AML-193 (cell line): ENCODE measurements at places on chromosomes 4 and X.

DNA sequence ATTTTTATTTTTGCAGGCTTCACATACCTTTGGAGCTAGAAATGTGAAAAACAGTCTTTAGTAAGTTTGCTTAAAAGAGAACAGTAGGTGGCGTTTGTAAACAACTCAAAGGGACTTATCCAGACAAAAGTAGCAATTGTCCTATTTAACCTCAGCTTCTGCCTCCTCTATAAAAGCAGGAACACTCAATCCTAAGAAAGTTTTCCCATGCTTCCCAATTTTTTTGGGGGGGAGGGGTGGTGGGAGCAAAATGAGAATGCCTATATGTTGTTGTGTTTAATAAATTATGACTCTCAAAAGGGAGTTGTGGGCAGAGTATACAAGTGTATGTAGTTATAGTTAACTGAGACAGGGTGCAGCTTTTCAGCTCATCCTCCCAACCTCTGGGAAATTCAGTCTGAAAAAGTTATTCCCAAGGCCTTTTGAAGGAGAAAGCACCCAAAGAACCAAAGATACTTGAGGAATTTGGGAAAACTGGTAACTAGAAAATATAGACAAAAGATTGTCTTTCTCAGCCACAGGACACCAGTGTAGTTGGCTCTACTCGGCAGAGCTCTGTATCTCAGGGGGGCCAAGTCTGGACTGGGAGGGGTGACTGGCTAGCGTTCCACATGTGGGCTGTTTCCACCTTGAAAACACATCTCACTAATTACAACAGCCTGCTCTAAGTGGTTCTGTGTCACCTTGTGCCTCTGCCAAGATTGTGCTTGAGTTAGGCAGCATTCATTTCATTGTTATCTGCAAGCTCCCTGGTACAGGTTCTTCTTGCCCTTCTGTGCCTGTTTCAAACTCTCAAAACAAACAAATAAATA is 2.8 kb downstream of the SFRP2 start:
- peak; percentile 31 for DNase-seq

- DNase-seq = no peak
These were observed 14.4 kb downstream of the ANXA3 start for GRCh38 chr4:78565971-78566372.

GRCh38 chrX:30577362-30577991 is at the start of gene TASL:
Gene TASL, minus strand, starts transcription at chrX:30577766. Its CDS starts 17,411 bp downstream, at chrX:30560355.
- peak; percentile 70 for DNase-seq

DNA sequence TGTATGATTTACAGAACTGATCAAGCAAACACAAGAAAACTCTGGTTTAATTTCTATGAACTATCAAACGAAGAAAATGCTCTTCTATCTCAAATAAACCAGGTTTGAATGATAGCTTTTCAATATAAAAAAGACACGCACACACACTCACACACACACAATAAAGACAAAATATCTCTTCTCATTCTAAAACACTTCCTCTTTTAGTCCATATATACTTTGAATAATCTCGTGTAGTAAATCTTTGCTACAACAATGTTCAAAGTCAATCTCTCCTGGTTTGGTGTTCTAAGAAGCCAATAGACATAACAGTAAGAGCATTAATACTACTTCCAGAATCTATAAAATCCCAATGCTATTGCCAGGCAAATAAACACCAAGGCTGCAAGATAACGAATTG is 13.3 kb downstream of the CXCL2 start:
- DNase-seq = no peak
